Dorsolateral prefrontal cortex (tissue), 122 donors: ENCODE measurements at places on chromosomes 12 and 14. TPM values are rescaled to one million over a fixed set of nuclear protein-coding genes. Genes with fewer than 3 reads are reported as not detected.

The HSPA2 gene
- 223 TPM for total RNA-seq

The LRP1-AS gene
- total RNA-seq, result not detected

The TRMT5 gene
- 6.9 TPM for total RNA-seq

The AQP2 gene
- total RNA-seq, result not detected

GRCh38 chr14:90440592-90440991 lies 43.8 kb downstream of the CALM1 start:
- DNase-seq, result no peak

DNA sequence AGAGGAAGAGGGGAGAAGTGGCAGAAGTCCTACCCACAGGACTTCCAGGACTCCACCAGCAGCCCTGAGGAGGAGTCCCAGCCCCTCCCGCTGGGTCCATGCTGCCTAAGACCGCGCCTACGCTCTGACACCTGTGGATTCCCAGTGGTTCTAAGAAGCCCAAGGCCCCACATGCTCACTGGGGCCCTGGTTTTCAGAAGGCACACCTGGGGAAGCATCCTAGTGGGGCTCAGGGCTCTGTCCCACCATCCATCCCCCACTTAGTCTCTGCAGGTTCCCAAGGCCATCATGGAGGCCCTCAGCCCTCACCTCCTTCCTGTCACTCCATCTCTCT lies 32.6 kb downstream of the ACTN1 start:
- no peak for DNase-seq

DNA sequence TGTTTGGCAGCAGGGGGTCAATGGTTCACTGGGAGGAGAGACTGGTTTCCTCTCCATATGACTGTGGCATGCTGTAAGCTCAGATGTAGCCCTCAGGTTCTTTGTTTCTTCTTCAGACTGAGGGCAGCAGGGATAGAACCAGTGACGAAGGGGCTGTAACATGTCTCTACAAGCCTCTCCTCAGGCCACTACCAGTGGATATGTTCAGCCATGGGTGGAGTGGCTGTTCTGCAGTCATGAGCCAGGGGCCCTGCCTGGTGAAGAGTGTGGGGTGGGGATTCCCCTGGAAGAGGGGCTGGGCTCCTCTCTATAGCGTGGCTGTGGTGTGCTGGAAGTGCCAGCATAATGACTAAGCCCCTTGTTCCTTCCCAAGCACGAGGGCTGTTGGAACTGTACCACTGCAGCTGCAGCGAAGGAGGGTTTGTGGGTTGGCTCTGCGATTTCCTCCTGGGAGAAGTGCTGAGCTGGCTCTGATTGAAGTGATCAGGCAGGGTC lies 55.8 kb downstream of the CMAS start:
- DNase-seq, result no peak

DNA sequence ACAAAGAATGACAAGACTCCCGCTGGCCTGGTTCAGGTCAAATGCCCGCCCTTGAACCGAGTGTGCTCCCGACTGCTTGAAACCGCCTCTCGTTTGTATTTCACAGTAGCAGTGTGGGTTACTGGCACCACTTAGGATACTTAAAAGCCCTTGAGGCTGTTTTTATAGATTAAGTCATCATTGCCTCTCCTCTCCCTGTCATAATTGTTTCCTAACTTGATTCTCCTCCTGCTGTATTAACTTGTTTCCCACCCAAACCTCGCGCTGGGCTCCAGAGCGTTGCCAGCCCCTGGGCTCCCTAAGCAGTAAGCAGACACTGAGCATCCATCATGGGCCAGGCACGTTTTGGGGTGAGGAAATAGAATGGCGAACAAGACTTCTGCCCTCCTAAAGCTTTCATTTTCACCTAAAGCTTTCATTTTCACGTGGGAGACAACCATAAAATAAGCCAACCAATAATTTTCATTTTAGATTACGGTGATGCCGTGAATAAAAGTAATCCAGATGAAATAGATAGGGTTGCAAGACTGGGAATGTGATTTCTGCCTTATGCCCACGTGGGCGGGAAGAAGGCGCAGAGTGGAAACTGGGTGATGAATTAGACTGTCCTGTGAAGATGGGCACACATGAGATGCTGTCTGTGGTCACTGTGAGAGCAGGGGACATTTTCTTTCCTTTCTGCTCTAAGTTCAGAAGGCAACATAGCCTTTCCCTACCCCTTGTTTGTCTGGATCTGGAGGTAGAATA lies 97.5 kb downstream of the PPP2R5C start:
- DNase-seq, result no peak

GRCh38 chr14:24123424-24124417 lies 6.7 kb upstream of the FITM1 start:
- DNase-seq, result no peak

DNA sequence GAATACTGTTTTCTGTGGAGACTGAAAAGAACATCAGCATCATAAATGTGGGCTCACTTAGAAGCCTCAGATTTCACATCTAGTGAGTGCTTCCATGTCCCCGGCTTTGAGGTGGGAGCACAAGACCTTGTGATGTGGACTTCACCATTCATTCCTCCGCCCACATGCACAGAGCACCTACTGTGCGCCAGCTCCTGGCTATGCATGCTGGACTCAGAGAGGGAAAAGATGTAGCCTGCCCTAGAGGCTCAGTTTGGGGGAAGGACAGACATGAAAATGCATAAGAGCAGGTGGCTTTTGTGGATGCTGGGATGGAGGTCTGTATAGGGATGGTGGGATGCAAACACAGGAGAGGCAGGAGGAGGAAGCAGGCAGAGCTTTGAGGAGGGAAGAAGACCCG lies 65.0 kb downstream of the SERPINA3 start:
- DNase-seq, result no peak

GRCh38 chr12:91040096-91040755 lies 17.6 kb downstream of the KERA start:
- no peak for DNase-seq

- no peak for DNase-seq
Measured at GRCh38 chr12:9740106-9740750, 7.3 kb upstream of the CLECL1 start.
